ENCODE measurements at places on chromosomes 4 and X. TPM values are rescaled to one million over a fixed set of nuclear protein-coding genes. Genes with fewer than 3 reads are reported as not detected.
A peak's percentile ranks its signal among the peaks of the same experiment; 100 is the strongest.

GRCh38 chr4:4685810-4686795 is 144.3 kb upstream of the STX18 start:
- DNase-seq = no peak
- no peak overlapping the region for H3K4me3 ChIP-seq
- no peak overlapping the region for H3K27ac ChIP-seq
- H3K27me3 ChIP-seq = no peaks in the 10 kb centered on the region

DNA sequence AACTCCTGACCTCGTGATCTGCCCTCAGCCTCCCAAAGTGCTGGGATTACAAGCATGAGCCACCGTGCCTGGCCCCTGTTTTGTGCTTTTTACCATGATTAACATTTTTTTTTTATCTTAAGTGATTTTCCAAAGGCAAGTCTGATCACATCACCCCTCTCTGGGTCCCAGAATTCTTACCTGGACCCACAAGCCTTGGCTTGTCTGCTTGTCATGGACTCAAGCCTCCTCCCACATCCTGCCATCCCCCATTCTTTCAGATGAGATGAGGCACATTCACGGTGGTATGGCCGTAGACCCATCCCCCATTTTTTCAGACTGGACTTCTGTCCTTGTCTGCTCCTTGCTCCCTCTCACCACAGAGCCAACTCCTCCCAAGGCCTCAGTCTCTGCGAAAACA is 55.3 kb downstream of the APLN start:
- DNase-seq = no peak
- H3K4me1 ChIP-seq = no peaks in the 10 kb centered on the region
- H3K27ac ChIP-seq = no peak overlapping the region
- no peak overlapping the region for H3K4me3 ChIP-seq
- H3K27me3 ChIP-seq = no peaks in the 10 kb centered on the region
- H3K36me3 ChIP-seq = no peaks in the 10 kb centered on the region

GRCh38 chrX:125205133-125205917 is 114.3 kb upstream of the TEX13C start:
- peaks cover 14% of the 10 kb centered on the region for H3K27me3 ChIP-seq
- H3K4me3 ChIP-seq = no peak overlapping the region
- H3K27ac ChIP-seq = no peak overlapping the region
- DNase-seq = peak; percentile 6
- H3K36me3 ChIP-seq = no peaks in the 10 kb centered on the region
- no peaks in the 10 kb centered on the region for H3K4me1 ChIP-seq

DNA sequence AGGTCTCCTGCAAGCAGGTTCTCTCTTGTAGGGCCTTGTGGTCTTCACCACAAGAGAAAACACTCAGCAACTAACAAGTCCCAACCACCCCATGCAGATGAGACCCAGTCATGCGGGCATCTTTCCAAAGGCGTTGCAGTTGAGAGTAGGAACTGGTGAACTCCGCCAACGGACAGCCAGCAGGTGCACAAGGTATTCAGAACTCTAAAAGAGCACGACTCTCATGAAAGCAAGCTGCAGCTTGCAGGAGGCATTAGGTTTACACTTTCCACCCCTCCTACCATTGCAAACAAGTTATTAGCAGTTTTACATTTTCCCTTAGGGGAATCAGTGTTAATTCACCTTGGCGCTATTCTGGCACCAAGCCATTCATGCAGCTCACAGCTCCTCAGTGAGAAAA is 173.4 kb upstream of the KIT start:
- DNase-seq = no peak
- H3K27me3 ChIP-seq = no peaks in the 10 kb centered on the region
- no peaks in the 10 kb centered on the region for H3K4me1 ChIP-seq
- H3K36me3 ChIP-seq = no peaks in the 10 kb centered on the region
- H3K27ac ChIP-seq = no peak overlapping the region

PRKX gene
- 10.8 TPM for total RNA-seq

DUX4 gene
- not detected for total RNA-seq

RAB41 gene
- total RNA-seq = not detected

PHOX2B gene
- not detected for total RNA-seq
